ENCODE measurements at places on chromosomes 2 and 18.
A peak's percentile ranks its signal among the peaks of the same experiment; 100 is the strongest.

DNA sequence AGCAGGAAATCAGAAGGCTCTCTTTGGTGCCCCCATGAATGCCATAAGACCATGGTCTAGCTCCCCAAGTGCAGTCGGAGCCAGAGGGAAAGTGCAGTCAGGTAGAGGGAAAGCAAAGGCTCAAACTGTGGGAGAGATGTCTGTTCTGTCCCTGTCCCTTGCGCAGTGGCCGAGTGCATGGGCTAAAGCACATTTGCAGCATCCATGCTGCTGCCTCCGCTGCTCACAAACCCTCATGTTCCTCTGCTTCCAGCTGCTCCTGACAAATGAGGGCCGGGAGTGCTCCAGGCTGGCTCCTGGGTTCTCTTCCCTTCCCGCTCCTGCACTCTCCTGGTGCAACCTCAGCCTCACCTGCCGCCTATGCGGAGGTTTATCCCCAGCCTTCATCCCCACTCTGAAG lies 34.2 kb downstream of the SCTR start:
- no peak for DNase-seq

DNA sequence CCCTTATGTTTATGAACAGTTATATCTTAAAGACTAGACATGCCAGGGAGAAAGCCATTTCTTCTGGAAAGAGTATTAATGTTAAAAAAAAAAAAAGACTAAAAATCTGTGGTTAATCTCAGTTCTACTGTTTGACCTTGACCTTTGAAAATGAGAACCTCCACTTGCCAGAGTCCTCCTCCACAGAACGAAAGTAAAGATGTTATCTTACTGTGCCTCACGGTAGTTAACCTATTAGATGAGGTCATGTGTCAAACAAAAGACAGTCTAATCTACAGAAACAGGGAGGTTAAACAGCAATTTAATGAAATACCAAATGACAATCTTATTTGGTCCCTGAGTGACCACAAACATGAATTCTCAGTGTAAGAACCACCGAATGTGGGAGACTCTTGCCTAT lies 51.2 kb downstream of the SLC14A2 start:
- DNase-seq, result peak; percentile 48

GRCh38 chr2:152221839-152222238 lies 46.3 kb upstream of the STAM2 start:
- DNase-seq, result no peak

DNA sequence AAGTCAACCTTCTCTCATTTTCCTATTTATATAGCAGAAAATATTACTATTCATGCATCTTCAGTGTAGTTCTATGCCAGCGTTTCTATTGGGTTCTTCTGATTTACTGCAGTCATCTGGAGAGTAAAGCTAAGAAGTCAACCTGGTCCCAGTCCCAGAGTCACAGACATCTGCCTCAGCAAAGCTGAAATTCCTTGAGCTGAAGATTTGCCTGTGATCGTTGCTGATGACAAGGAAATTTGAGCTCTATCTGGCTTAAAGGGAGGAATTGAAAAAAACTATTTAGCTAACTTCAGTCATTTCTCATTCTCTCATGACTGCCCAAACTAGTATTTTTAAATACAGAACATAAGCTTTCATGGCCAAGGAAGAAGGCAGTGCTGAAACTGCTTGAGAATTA lies 45.7 kb downstream of the RND3 start:
- DNase-seq, result no peak

DNA sequence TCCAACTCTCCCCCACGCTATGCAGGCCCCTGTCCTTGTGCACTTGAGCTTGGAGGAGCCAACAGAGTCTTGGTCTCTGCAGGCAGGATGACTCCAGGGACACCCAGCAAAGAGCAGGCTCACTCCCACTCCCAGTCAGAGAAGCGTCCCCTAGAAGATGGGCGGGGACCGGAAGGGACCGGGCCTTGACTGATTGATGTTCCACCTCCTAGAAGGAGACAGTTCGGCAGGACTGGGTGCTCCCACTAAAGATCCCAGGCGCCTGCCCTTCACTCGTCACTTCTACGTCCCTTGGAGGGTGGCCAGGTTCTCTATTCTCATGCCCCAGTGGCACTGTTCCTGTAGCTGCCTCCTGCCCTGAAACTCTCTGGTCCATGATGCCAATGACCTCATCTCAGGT lies 3.2 kb upstream of the SP100 start:
- no peak for DNase-seq

GRCh38 chr2:70553334-70553583 lies 367 bp downstream of the TGFA start:
- DNase-seq, result peak; percentile 13

DNA sequence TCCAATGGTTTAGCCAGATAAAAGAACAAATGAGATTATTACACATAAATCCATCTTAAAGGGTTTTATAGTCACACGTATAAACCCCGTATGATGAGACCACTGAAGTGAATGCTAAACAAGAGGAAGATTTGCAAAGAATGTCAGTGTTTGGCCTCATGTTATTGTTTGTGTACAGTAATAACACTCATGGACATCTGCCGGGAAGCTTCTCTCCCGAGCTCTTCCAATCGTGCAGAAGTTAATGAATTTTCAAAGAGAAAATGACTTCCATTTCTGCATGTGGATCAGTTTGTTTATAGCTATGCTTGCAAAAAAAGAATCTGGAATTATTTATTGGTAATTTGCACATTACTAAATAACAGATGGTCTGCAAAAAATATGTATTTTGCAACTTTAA lies 88.5 kb upstream of the APCDD1 start:
- no peak for DNase-seq

DNA sequence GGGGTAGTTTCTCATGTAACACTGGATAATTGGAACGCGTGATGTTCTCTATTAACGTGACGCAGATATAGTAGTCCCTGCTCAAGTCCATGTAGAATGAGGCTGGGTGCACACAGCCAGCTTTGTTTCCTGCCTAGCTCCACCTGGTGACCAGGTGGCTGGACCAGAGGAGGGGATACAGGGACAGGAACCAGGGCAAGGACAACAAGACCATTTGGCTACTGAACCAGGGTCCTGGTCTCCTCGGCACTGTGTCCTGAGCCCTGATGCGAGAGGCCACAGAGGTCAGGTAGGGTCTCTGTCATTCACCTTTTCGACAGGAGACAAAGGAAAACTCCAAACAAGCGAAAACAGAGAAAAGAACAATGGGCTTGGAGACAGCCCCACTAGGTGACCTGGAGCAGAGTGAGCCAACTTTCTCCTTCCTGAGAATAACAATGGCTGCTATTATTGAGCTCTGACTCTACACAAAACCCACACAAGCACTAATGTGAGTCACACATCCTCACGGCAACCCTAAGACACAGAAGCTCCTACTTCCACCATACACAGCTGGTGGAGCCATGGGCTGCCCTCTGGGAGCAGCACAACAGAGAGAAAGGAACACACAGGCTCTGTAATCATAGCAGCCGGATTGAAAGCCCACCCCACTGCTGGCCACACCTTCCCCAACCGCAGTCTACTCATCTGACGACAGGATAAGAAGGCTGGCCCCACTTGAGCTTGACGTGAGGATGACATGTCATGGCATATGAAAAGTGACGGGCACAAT lies 67.3 kb upstream of the TEX51 start:
- DNase-seq, result no peak

GRCh38 chr2:23505984-23506380 lies 121.0 kb downstream of the KLHL29 start:
- DNase-seq, result no peak

DNA sequence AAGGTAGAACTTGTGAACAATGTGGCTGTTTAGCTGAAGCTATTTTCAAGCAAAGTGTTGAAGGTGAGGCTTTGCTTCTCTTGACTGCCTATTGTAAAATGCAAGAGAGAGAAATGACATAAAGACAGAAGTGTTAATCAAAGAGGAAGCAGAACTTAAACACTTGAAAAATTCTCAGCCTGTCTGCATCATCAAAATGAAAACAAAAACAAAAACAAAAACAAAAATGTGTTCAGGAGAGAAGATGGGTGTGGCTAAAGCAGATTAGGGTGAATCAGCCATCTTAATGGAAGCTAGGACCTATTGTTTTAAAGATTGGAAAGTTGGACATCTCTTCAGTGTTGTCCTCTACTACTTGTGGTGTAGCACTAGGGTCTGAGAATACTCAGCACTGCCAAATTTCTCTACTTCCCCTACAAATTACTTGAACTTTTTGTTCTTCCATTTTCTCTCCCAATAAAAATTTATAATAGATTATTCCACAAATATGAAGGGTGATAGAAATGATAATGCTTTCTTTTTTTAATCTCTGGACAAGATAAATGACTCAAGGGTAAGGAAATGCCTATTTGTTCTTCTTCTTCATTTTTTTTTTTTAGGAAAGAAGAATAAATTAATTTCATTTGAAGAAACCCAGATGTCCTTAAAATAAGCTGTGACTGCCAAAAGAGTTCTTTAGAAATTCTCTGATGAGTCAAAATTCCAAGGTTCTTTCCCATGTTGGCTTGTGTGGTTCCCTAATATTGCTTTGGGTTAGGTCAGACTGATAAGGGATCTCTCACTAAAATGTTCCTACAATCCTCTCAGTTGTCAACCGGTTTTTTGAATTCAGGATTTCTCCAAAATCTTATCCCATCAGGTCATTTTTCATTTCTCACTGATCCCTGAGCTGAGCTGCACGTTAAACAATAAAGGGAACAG lies 571.2 kb upstream of the ZEB2 start:
- no peak for DNase-seq

- DNase-seq, result no peak
These were observed 78.0 kb downstream of the BCL2L11 start for GRCh38 chr2:111198701-111199100.

DNA sequence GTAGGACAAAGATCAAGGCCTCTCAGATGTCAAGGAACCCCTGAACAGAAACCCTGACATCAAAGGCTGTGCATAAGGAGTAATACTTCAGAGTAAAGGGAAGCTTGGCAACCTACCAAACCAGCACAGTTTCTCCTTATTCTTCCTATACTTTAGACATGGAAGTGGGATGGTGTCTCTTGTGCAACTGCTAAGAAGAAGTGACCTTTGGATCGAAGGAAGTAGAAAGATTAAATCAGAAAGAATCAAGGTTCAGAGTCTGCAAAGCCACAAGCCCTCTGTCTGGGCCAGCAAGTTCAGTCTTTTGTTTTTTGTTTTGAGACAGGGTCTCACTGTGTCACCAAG lies 66.2 kb upstream of the SLC39A10 start:
- no peak for DNase-seq

GRCh38 chr2:116680256-116680936 lies 1134.1 kb upstream of the DDX18 start:
- no peak for DNase-seq

- DNase-seq, result no peak
These were observed 122.8 kb upstream of the PXDN start for GRCh38 chr2:1867141-1867540.
